ENCODE measurements at places on chromosomes 7 and 10.

DNA sequence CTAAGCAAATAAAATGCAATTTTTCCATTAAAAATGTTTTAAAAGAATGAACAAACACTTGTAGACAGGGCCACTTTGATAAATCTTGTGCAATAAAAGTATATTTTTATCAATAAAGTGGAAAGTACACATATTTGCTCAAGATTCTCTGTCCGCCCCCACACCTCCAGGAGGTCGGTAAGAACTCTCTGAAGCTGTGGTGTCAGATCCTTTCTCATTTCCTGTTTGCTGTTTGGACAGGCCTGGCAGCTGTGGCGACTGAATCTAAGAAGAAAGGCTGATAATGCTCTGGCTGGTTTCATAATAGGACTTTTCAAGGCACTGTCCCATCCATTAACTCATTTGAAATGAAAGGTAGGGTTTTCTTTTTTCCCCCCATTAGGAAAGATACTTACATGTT is 15.3 kb upstream of the ASB4 start:
- no peak for DNase-seq

GRCh38 chr7:70788276-70788675 is 343.7 kb upstream of the GALNT17 start:
- DNase-seq: no peak

DNA sequence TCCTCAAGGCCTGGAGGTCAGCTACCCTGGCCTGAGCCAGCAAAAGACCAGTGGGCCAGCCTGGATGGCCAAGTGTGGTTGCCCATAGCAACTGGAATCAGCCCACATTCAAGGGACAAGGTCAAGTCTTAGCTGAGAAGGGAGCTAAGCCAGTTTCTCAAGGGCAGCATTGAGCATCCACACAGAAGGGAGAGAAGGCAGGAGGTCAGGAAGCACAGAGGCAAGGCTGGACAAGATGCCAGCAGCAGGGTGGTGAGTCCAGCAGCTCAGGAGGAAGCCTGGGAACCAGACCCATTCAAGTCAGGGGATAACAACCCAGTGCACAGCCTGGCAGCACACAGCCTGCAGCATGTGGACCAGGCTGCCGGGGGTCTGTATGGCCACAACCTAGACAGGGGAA is 54.0 kb upstream of the ZMIZ1 start:
- no peak for DNase-seq

GRCh38 chr7:105289704-105290103 is 99.0 kb downstream of the SRPK2 start:
- no peak for DNase-seq

- no peak for DNase-seq
These were observed 905.0 kb downstream of the LRMDA start for GRCh38 chr10:76336213-76336963.

DNA sequence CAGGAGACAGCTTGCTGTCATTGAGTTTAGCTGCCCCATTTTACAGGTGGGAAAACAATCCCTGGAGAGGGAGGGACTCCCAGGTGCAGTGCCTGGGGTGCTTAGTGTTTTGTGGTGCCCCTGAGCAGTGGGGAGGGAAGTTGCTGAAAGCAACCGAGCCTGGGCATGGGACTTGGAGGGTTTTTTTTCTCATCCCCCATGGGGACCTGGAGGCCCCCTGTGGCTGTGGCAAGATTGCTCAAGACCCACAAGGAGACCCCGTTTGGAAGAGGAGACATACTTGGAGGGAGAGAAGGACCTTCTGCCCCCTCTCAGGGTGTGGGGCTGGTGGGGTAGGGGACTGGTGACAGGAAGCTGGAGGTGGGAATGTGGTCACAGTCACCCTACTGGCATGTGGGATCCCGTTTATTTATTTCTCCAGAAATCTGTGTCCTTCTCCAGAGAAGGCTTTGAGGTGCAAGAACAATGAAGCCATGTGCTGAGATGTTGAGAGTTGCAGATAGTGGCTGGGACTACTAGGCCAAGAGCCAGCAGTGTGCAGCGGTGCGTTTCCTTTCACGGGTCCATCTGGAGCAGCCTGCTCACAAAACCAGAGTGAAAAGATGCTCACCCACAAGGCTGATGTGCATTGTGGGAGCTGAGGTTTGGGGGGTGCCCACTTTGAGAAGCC is 21.5 kb downstream of the ZMIZ1 start:
- no peak for DNase-seq

GRCh38 chr10:100155936-100156335 is 29.9 kb downstream of the ERLIN1 start:
- DNase-seq: no peak

DNA sequence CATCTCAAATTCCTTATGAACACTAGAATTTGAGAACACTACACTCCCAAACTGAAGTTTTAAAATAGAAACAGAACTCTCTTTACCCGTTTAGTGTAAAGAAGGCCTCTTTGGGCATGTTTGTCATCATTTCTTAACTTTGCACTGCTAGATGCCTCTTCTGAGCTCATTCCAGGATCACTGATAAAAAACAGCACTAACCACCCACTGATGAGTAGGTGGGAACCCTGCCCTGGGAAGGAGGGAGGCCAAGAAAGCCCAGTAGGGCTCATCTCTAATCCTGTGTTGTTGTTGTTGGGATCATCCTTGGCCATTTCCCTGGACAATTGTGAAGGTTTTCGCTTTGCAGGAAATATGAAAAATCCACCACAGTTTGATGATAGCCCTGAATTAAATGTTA is 68.2 kb downstream of the CUBN start:
- DNase-seq: no peak

DNA sequence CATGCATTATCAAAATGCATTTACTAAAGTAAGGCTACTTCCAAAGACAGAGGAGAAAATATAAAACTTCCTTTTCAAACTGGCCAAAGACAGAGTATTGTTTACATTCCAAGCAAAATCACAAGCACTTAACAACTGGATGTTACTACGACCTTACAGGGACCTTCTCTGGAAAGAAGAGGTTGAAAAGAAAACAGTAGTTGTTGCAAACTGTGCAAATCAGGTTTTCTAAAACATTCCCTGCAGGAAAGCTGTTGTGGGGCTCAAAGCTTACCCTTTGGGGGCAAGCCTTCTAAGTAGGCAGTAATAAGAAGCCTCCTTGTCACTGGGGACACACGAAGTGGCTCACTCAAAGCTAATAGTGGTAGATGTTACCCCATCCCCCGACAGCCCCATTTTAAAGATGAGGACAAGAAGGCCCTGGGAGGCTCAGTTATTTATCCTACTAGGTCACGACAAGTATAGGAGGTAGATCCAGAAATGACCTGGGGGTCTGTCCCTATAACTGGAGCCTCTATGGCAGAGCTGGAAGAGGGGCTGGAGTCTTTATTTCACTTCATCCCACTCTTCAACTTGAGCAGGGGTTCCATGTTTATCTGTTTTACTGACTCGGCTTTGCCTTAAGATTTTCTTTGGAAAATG is 46.6 kb downstream of the ATXN7L1 start:
- DNase-seq: no peak

DNA sequence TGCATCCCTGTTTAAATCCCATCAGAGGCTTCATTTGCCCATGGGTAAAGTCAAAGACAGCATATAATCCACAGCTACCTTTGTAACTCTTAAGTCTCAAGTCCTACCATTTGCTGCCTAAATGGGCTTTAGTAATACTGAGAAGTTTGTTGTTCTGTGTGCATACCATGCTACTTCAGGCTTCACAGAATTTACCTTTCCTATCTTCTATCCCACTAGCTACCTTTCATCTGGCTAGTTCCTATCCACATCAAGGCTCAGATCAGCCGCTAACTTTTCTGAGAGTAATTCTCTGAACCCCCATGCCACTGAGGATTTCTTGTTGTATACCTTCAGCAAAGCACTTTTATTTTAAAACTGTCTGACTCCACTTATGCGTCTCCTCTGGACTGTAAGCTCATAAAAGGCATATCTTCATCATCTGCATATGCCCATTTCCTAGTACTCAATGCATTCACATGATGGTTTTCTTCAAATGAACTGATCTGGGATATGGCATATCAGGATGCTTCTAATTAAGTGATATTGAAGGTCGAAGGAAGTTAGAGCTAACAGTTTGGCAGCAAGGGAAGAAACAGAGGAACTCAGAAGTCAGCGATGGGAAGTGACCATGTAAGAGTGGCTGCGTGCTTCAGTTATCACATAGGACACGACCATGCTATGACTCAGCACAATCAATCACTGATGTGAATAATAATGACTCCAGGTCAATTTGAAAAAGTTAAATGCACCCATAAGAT is 283.9 kb upstream of the DKK1 start:
- DNase-seq: no peak

GRCh38 chr7:69600710-69601519 is 2.6 kb downstream of the AUTS2 start:
- no peak for DNase-seq

DNA sequence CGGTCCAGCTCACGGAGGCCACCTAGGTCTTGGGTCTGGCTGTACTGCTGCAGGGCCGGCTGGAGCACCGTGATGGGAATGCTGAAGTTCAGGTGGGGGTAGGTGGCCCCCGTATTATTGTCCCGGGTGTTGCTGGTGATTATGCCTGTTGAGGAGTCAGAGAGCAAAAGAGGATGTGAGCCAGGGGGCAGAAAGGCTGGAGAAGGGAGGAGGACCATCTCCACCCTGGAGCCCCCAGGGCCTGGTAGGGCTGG is 6.6 kb downstream of the TYSND1 start:
- DNase-seq: no peak

GRCh38 chr7:39816462-39817060 is 133.5 kb upstream of the CDK13 start:
- DNase-seq: no peak

- DNase-seq: no peak
These were observed 96.9 kb upstream of the PLXDC2 start for GRCh38 chr10:19719284-19719683.

DNA sequence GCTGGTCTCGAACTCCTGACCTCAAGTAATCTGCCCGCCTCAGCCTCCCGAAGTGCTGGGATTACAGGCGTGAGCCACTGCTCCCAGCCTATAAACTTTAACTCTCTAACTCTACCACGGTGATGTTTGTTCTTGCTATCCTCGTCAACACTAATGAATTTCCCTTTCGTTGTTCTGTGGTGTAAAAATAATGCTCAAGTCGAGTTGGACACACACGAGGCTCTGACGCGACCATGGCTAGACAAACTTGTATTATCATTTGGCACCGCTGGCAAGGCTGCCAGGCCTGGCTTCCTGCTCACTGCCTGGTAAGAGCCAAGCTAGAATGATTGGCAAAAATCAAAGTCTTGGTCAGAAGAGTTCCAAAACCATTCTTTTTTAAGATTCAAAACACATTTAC is 167.0 kb upstream of the KLF6 start:
- DNase-seq: no peak

DNA sequence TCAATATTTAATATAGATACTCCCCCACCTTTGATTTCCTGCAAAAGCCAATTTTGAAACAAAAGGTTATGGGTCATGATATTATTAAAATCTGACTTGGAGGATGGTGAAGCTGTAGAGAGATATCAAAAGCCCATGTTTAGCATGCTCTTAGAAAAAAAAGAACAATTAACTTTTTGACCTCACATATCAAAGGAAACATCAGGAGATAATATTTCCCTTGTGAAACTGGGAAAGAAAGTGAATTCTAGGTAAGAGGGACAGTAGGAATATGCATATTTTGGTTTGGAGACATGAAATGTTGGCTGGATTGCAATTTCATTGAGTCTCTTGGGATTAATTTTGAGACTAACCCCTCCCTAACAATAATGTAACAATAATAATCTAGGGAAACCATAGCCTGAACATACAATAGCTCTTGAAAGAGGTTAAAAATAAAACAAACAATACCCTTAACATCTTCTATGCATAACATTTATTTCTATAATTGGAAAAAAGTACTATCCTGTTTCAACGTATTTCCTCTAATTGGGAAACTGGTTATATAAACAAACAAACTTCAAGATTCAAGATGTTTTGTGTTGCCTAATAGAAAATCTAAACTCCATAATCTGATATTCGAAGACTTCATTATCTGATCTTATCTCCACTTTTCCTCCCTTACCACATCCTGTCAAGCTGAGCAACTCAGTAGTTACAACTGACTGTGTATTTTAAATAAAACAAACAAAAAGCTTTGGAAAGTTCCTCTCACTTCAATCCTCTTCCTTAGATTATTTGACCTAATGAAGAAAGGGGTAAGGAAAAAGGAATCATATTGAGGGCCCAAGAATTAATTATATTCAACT is 14.8 kb downstream of the TMEM26 start:
- DNase-seq: no peak

All from RWPE2 (cell line).